Activated CD8-positive, alpha-beta memory T cell treated with anti-CD3 and anti-CD28 coated beads for 48 hours (primary cell): ENCODE measurements at places on chromosomes 4 and X.

- no peak for DNase-seq
Observed at GRCh38 chrX:23505531-23506303, 161.6 kb upstream of the PRDX4 start.

- DNase-seq: no peak
Observed at GRCh38 chr4:132396636-132397035, 752.5 kb upstream of the PCDH10 start.

DNA sequence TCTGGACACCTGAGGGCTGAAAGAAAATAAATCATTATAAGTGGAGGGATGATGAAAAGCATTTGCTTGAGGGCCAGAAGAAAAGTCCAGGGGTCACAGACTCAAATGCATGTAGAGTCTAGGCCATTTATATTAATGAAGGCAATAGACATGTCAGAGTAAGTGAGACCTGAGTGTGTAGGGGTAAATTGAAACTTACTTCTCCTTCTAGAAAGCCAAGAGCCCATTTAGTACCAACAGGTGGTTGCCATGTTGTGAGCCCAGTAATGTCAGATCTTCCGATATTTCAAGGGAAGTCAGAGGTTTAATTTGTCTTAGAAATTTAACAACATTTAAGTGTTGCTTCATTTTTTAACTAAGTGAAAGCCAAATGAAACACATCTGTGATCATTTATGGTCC, 166.1 kb upstream of the SLIT2 start:
- no peak for DNase-seq

GRCh38 chr4:159828687-159829086, 725.8 kb downstream of the RAPGEF2 start:
- DNase-seq: no peak

DNA sequence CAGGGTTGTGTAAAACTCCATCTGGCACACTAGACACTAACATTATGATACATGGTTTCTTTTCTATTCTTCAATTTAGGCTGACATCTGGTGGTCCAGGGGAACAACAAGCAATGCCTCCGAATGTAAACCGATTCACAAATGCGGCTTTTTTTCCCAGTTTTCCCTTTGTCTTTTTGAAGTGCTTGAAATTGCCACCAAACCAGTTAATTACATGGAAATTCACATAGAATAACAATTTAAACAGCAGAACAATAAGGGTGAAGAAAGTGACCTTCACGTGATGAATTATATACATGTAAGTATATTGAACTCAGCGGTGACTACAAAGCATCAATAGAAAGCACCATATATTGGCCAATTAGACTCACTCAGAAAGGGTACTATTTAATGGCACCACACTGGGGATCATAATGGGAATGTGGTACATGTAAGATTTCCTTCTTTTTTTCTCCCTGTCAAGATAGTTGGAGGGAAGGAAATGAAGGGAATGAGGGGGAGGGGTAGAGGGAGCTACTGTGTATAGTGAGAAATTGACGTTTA, 103.9 kb downstream of the MMRN1 start:
- DNase-seq: no peak

DNA sequence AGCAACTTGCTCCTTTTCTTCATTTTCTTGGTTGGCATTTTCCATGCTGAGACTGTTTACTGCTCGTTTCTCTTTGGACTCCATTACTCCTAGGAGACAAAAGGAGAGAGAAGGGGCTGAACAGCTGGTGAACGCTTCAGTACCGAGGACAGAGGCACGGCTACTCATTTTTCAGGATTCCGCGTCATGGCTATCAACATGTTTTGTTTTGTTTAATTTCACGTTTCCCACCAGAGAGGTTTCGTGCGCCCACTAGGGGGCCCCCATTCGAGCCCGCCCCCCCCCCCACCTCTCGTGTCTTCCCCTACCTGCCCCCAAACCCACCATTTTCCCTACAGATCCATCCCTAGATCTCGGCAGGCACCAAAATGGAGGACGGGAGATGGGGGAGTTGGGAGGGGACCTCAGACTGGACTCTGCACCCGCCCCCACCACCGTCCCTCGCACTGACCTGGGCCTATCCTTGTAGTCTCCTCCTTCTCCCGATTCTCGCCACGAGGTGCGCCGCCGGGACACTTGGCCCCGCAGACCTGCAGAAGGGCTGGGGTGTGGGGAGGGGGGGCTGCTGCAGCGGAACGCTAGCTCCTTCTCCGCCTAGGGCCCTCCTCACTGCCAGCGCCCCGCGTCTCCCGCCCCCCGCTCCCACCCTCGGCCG, 653 bp downstream of the BEX1 start:
- no peak for DNase-seq

DNA sequence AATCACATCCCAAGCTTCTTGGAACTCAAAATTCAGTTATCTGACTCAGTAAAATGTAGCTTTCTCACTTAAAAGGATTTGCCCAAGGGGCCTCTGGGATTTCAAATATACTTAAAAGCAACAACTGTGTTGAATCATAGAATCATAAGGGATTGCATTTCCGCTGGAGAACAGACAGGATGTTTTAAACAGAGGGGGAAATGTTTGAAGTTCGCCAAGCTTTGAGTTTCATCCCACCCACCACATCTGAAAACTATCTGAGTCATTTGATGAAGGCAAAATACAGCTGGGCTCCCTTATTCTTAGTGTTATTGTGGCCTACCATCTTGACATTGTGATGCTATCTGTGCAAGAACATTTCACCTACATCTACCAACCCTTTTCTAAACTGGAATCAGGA, 73.5 kb downstream of the PPP1R2C start:
- DNase-seq: no peak

DNA sequence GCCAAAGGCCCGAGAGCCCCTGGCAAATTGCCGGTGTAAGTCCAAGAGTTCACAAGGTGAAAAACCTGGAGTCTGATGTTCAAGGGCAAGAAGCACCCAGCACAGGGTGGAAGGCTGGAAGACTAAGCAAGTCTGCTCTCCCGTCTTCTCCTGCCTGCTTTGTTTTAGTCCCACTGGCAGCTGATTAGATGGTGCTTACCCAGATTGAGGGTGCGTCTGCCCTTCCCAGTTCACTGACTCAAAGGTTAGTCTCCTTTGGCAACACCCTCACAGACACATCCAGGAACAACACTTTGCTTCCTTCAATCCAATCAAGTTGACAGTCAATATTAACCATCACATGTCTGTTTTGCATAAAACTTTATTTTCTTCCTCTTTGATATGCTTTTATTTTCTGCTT, 157.4 kb downstream of the HS3ST1 start:
- no peak for DNase-seq

- DNase-seq: no peak
Observed at GRCh38 chr4:130985371-130985770, 1889.4 kb downstream of the C4orf33 start.

DNA sequence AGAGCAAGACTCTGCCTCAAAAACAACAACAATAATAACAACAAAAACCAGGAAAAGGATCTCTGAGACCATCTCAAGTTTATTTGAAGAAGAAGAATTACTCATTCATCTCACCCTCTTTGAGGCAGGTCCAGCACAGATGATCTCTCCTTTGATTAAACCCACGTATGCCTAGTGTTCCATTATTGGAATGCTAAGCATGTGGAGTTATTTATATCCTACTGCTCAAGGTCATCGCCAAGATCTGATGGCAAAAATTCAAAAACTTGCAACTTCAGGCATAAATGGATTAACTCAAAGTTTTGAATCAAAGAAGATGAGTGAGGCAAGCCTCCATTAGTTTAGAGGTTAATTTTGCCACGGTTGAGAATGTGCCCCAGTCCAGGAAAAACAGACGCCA, 184.2 kb downstream of the DHRSX start:
- no peak for DNase-seq

GRCh38 chrX:46865281-46865680, 28.4 kb downstream of the RP2 start:
- no peak for DNase-seq

- no peak for DNase-seq
Observed at GRCh38 chrX:16610121-16610621, 39.8 kb upstream of the S100G start.

DNA sequence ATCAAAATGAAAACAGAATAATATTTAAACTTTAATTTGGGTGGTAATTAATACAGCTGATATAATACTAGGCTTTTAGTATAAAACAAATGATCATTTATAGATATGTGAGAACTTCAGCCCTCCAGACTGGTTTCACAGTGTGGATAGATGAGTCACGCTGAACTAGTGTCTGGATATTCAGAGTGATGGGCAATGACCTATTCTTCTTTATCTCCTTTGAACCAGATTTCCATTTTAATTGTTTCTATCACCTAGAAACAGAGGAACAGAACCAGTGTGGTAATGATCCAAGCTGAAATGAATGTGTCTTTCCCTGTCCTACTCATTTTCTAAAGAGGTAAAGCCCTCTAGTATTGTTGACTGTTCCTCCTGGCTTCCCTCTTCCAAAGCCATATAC, 155.2 kb upstream of the GK2 start:
- no peak for DNase-seq

DNA sequence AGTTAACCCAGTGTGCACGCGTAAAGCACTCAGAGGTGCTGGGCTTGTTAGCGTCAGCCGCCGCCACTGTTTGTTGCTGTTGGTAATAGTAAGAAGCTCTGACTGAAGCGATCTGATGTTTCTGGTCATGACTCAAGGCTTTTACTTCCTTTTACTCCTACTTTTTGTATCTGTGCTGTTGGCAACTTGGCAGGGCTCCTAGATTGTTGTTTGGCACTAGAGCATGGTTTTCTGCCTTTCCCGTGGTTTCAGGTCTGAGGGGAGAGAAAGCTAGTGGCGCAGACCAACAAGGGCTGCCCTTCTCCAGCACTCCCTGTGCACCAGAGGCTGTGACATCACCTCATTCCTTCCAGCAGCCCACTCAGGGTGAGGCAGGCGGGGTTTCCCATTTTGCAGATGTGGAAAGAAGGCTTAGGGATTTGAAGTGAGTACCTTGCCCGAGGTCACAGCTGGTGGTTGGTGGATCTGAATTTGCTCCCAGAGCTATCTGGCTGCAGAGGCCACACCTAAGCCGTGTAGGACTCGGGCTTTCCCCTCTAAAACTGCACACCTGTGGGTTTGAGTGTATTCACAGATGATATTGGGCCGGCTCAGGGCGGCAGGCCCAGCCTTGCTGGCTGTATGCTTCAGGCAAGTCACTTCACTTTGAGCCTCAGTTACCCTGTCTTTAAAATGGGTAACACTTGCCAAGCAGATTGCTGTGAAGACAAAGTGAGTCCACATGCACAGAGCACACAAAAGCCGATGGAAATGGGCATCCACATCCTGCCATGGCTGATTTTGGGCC, 51.2 kb upstream of the TADA2B start:
- DNase-seq: no peak
